ENCODE measurements at places on chromosomes 4 and X. TPM values are rescaled to one million over a fixed set of nuclear protein-coding genes. Genes with fewer than 3 reads are reported as not detected.
A peak's percentile ranks its signal among the peaks of the same experiment; 100 is the strongest.

DNA sequence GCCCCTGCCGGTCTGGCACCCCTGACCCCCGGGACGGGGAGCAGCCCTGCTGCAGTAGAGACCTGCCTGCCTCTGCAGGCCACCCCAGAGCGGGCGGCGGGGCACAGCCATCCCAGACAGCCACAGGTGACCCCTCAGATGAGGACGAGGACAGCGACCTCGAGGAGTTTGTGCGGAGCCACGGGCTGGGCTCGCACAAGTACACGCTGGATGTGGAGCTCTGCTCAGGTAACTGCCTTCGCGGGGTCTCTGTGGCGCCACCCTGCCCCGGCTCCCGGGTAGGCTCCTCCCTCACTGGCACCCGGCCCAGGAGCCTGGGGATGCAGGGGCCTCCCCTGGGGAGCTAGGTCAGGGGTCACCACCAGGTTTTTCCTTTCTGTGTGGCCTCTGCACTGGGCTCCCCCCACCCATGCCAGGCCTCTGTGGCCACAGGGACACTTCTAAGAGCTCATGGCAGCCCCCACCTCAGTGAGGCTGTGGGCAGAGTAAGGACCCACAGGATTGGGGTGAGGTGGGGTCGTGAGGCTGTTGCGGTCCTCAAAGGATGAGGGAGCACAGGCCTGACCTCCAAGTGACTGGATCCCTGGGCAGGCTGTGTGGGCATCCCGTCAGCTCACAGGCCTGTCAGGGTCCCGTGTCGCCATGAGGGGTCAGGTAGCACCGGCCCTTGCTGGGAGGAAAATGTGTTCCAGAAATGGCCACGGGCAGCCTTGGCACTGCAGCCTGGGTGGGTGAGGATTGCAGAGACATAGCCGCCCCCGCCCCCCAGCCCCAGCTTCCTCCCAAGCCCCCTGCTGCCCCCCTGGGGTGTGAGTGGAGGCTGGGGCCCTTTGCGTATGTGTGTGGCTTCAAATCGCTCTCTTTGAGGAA, 6.4 kb downstream of the UVSSA start:
- no peak for ATAC-seq

DNA sequence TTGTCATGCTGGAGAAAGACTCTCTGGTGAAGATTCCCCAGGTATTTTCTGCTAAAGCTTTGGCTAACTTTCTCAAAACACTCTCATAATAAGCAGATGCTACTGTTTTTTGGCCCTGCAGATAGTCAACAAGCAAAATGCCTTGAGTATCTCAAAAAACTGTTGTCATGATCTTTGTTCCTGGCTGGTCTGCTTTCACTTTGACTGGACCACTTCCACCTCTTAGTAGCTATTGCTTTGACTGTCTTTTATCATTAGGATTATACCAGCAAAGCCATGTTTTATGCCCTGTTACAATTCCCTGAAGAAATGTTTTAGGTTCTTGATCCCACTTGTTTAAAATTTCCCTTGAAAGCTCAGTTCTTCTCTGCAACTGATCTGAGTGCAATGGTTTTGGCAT, 231.5 kb downstream of the SLC7A11 start:
- no peak for ATAC-seq

PLAC1 gene
- not detected for total RNA-seq

HOPX gene
- total RNA-seq: 249 TPM

AASDH gene
- total RNA-seq: 8.3 TPM

DNA sequence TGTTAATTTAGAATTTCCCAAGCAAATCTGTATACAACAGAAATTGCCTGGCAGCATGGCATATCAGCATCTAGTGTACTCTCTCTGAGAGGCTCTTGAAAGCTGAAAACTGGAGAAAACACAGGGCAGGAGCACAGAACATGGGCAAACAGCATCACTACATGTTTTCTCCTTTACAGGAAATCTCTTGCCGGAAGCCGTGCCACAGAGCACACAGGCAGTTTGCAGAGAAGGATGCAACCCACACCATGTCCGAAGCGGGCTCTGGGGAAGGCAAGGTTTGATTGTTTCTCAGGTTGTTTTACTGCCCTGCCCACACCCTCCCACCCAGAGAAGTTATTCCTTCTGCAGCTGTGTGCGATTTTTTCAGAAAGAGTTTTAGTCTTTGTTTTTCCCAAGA, 41.1 kb upstream of the FAM9C start:
- no peak for ATAC-seq

FAM149A gene
- 1.6 TPM for total RNA-seq

IL21 gene
- not detected for total RNA-seq

DNA sequence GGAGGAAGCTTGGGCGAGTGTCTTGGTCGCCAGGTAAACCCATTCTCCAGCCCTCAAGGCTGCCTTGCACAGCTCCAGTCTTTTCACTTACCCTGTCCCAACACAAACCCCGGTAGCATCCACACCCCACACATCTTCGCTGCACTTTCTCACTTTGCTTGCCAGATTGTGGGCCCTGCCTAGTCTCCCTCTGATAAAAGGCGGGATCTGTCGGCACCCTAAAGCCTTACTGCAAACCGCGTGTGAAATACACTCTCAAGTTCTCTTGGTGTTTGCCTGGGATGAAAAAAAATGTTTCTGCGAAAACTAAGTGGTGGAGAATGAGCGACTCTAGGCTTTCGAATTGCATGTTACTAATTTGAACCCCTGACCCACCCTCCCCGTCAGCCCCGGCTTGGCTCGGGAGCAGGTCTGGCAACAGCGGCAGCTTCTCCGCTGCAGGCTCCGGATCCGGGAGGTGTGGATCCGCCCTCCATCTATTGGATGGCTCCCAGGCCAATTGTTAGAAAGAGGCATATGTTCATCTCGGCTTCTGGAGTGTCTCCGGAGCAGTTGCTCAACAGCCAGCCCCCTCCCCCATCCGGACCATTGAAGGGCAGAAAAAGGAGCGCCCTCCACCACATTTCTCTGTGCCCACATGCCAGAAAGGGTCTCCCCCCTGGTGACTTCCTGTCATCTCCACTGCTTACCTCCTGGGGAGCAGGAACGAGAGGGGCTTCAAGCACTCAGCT, 3.0 kb upstream of the CITED1 start:
- peak; percentile 67 for ATAC-seq

- no peak for ATAC-seq
These were observed 58.3 kb downstream of the TBC1D14 start for GRCh38 chr4:6967846-6968340.

GRCh38 chr4:167000141-167000852, 234.0 kb downstream of the SPOCK3 start:
- peak; percentile 99 for ATAC-seq

DNA sequence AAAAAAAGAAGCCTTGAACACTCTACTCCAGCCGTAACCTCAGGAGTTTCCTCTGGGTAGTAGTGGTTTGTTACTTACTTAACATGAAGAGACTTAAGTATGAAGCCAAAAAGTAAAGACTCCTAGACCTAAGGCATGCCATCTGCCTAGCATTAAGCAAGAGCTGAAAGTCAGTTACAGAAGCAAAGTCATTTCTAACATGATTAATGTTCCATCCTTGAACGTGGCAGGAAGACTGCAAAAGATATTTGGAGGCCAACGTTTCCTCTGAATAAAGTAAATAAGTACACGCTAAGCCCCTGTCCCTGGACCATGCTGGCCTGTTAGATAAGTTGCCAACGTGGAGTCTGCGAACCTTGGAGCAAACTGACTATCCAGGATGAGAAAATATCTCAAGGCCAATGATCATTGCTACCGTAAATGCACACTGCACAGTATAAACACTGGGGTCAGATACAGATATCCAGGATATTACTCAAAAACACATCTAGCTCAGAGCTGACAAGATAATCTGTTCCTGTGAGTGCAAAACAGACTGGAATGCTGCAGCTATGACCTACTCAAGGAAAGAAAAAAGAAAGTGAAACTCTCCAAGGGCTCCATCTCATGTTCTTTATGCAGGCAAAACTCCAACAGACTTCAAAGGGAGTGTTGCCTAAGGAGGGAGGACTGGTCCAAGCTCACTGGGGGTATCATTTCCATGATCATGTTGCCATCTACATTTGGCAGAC, 255.8 kb downstream of the COL25A1 start:
- no peak for ATAC-seq

- ATAC-seq: no peak
These were observed 19.4 kb downstream of the VGLL1 start for GRCh38 chrX:136551410-136551809.

GRCh38 chr4:147510962-147511668, 30.2 kb downstream of the EDNRA start:
- ATAC-seq: no peak

GRCh38 chr4:4388311-4388790, 1.4 kb downstream of the NSG1 start:
- no peak for ATAC-seq

DNA sequence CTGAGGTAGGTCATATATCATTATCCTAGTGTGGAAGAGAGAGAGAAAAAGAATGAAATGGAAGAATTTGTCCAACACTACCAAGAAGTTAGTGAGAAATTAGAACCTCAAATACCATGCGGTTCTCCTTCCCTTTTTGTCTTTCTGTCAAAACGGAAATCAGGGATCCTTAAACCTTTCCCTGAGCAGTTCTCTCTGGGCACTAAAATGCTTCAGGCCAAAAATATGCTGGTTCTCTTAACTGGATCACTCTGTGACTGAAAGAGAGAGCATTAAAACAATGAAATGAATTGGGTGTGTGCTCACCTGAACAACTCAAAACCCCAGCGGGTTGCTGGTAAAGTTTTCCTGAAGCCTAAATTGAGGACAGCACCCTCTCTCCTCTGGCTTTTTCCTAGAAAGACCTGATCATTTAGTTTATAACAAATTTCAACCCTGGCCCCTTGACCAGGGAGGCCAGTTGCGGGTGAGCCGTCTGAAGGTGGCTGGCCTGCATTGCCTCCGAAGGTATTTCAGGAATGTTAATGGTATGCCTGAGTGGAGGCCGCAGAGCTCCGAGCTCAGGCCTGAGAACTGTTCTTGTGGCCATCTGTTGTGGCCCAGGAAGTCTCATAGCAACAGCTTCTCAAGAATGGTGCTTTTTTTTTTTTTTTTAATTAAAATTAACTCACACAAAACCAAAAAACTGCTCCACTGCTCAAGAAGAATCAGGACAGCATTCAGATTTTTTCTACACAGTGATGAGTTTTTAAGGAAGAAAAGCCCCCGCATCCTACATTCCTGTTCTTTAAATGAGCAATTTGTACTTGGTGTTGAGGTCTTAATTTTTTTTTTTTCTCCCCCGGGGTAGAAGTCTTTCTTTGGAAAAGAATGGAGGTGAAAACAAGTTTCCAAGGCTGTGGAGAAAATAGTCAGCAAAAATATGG, 155.1 kb downstream of the SHROOM3 start:
- no peak for ATAC-seq

UXT gene
- total RNA-seq: 67.5 TPM

DNA sequence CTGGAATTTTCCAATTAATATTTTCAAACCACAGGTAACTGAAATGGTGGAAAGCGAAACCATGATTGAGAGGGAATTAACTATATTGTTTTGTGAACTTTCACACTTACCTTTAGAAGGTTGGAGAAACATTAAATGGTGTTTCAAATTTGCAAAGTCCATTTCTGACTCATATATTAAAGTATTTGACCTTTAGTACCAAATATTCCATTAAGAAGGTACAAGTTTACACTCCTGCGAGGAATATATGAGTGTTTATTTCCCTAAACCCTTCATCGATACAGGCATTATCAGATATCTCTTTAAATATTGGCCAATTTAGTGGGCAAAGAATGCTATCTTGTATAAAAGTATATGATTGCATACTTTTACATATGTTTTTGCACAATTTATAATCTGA, 44.1 kb upstream of the NPNT start:
- no peak for ATAC-seq

DNA sequence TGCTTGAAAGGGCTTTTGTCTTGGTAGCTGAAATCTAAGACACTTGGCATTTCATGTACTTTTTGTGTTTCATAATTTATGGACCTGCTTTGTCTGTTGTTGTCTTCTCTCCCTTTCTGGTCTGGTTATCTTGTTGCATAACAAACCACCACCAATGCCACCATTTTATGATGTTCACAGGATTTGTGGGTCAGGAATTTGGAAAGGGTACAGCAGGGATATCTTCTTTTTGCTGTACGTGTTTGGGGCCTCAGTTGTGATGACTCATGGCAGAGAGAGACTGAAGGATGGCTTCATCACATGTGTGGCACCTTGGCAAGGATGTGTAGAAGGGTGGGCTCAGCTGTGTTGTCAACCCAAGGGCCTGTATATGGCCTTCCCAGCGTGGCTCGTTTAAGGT, 35.2 kb downstream of the KDM6A start:
- no peak for ATAC-seq

- no peak for ATAC-seq
These were observed 155.8 kb downstream of the PPARGC1A start for GRCh38 chr4:23734000-23734399.

GRID2 gene
- total RNA-seq: not detected

SYTL4 gene
- total RNA-seq: 2.9 TPM

TMEM175 gene
- total RNA-seq: 11.2 TPM

- ATAC-seq: no peak
These were observed 15.7 kb downstream of the HELT start for GRCh38 chr4:185033950-185034349.

GRCh38 chr4:20075248-20075871, 176.3 kb upstream of the SLIT2 start:
- no peak for ATAC-seq

DNA sequence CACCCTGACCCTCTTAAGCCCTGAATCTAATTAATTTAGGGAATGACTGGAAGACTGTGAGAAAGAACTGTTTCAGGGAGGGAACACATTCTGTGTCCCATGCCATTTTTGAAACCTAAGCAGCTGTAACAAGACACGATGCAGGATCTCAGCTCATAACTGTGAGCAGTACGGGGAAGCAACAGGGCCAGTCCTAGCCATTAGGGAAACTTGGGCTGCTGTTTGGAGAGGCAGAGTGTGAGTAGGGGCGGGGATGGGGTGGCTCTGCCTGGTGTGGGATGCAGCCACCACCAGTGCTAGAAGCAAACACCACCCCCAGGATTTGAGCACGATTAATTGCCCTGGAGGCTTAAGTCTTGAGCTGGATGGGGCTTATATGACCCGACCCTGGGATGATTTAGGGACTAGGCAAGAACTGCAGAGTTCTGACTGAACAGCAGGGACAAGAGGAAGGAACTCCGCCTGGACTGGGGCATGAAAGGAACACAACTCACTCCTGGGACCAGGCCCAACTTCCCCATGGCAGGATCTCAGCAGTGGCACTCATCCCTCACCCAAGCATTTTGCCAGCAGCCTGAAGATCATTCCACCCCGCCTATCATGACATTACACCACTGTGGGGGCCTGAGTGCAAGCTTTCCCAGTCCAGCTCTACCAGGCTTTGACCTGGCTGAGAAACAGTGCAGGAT, 43.1 kb downstream of the ATRX start:
- no peak for ATAC-seq

GRCh38 chrX:48558271-48558670, 16.0 kb upstream of the RBM3 start:
- ATAC-seq: peak; percentile 94

- ATAC-seq: no peak
These were observed 304.1 kb upstream of the TECRL start for GRCh38 chr4:64713256-64713840.
